ENCODE measurements at places on chromosomes 4 and X.
A peak's percentile ranks its signal among the peaks of the same experiment; 100 is the strongest.

DNA sequence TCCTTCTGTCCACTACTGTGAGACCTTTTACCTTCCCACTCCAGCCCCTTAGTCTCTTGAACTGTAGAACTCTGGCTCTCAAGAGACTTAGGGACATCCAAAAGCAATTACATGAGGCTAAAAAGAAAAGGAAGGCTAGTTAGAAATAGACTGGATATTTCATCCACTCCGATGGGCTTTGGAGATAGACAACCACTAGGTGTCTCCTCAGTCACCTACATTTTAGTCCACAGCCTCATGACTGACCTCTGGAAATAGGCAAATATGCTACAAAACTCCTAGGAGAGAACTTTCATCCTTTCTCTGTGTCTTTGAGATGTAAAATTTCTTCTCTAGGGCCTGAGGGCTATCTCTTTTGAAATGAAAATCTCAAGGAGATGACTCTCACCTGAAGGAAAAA, 45.1 kb upstream of the LAMP2 start:
- DNase-seq, result no peak

- no peak for DNase-seq
Observed at GRCh38 chr4:150130933-150131332, 52.7 kb downstream of the DCLK2 start.

GRCh38 chr4:95547715-95548471, 880 bp downstream of the UNC5C start:
- peak; percentile 51 for DNase-seq

GRCh38 chr4:18042012-18042411, 20.5 kb upstream of the LCORL start:
- DNase-seq, result no peak

DNA sequence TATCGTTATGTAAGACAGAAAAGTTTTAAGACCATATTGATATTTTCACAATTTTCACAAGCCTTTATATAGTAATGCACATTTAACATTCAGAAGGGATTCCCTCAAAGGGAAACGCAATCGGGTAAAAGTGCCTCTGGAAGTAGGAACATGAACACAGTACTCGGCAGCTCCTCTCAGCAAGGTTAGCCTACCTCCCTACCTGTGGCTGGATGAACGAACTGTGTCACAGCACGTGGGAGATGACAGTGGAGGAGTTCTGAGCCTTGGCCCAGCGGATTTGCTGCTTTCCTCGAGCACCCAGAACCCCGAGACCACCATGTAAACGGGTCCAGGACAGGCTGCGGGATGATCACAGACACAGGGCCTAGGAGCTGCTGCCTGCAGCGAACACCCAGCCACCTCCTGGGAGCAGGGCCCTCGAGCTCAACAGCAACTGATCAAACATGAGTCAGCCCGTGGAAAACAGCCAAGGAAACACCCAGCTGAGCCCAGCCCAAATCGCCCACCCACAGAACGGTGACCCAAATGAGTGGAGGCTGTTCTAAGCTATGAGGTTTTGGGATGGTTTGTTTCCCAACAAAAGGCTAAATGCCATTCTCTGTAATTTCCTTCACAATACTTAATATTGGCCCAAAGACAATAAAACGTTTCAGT, 30.4 kb downstream of the FAT1 start:
- DNase-seq, result no peak

GRCh38 chr4:176791591-176792325, 964 bp downstream of the VEGFC start:
- no peak for DNase-seq

GRCh38 chr4:10816571-10816970, 132.0 kb upstream of the CLNK start:
- DNase-seq, result no peak

DNA sequence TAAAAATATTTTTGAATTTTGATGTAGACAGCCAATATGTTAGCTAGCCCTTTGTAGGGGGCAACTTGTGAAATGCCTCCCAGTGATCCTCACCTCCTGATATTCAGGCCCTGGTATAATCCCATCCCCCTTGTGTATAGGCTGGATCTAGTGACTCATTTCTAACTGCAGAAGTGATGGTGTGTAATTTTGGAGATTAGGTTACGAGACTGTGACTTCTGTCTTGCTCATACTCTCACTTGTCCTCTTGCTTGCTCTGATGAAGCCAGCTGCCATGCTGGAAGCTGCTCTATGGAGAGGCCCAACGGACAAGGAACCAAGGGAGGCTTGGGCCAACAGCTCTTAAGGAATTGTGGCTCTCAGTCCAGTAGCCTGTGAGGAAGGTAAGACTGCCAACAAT, 61.7 kb downstream of the GPR82 start:
- no peak for DNase-seq

DNA sequence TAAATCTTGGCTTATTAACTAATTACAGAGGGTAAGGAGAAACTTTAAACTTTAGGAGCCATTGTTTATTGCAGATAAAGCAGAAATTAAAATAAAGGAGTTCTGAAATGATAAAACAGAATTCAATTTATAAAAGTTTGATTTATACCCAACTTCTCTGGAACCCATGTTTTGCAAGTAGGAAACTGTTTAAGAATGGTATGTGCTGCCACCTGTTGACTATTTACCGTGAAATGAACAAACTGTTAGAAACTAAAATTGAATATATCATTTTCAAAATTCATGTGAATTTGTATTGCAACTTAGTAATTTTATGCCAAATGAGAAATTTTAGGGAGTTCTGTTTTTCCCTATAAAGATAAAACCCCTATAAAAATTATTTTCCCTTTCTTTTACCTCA, 11.0 kb upstream of the TBC1D8B start:
- DNase-seq, result no peak

- no peak for DNase-seq
Observed at GRCh38 chr4:114019276-114019968, 40.0 kb upstream of the ARSJ start.

Data from substantia nigra (tissue), 51 donors.